Naive thymus-derived CD4-positive, alpha-beta T cell (primary cell): ENCODE measurements at places on chromosomes 16 and 17. TPM values are rescaled to one million over a fixed set of nuclear protein-coding genes. Genes with fewer than 3 reads are reported as not detected.

DNA sequence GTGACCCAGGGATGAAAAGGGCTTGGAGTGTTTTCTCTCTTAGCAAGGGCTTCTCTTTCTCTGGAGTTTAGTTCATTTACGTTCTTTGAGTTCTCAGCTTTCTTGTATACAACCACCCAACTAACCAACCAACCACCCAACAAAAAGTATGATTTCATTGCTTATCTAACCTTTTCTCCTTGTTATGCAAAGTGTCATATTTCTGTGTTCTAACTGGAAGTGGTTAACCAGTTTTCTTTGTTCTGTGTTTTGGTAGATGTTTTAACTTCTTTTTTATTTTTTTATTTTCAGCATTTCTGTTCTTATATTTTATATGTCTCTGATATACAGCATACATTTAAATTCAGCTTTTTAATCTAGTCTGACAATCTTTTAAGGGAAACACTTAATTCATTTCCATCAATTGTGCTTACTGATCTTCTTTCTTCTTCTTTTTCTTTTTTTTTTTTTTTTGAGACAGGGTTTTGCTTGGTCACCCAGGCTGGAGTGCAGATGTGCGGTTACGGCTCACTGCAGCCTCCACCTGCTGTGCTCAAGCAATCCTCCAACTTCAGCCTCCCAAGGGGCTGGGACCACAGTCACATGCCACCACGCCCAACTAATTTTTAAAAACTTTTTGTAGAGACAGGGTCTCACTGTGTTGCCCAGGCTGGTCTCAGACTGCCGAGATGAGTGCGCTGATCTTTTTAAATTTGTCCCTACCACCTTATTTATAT lies 29.6 kb downstream of the NLK start:
- no peak overlapping the region for H3K27ac ChIP-seq
- no peaks in the 10 kb centered on the region for H3K27me3 ChIP-seq
- H3K4me3 ChIP-seq, result no peak overlapping the region
- DNase-seq, result peak; percentile 60

Gene OTOA
- total RNA-seq, result not detected

DNA sequence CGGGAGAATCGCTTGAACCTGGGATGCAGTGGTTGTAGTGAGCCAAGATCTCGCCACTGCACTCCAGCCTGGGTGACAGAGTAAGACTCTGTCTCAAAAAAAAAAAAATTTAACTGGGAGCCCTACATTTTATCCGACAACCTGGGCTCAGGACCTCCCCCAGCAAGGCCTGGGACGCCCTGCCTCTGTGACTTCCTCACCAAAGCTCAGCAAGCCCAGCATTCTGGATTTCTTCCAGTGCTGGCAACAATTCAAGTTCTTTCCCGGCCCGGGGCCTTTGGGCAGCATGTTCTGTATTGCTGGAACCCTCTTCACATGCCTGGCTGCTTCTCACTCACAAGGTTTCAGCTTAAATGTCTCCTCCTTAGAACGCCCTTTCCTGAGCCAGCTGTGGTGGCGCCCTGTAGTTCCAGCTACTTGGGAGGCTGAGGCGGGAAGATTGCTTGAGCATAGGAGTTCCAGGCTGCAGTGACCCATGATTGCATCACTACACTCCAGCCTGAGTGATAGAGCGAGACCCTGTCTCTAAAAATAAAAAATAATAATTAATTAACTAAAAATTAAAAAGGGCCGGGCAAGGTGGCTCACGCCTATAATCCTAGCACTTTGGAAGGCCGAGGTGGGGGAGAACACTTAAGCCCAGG lies 15.9 kb upstream of the MEIOB start:
- no peak for DNase-seq
- no peaks in the 10 kb centered on the region for H3K36me3 ChIP-seq
- no peaks in the 10 kb centered on the region for H3K4me1 ChIP-seq
- no peak overlapping the region for H3K27ac ChIP-seq
- no peaks in the 10 kb centered on the region for H3K27me3 ChIP-seq

Gene LUC7L
- 148 TPM for total RNA-seq

Gene SLC4A1
- total RNA-seq, result 0.15 TPM

Gene OTOP2
- total RNA-seq, result not detected

GRCh38 chr17:78154903-78155811 lies 9.0 kb downstream of the C17orf99 start:
- no peak for DNase-seq
- H3K27ac ChIP-seq, result no peak overlapping the region
- H3K4me3 ChIP-seq, result no peak overlapping the region

- no peak overlapping the region for H3K27ac ChIP-seq
- H3K4me3 ChIP-seq, result no peak overlapping the region
- H3K27me3 ChIP-seq, result no peaks in the 10 kb centered on the region
- no peaks in the 10 kb centered on the region for H3K36me3 ChIP-seq
- DNase-seq, result no peak
These were observed 16.9 kb downstream of the PLCG2 start for GRCh38 chr16:81796035-81796434.

- H3K27me3 ChIP-seq, result no peaks in the 10 kb centered on the region
- no peak overlapping the region for H3K4me3 ChIP-seq
- H3K27ac ChIP-seq, result no peak overlapping the region
- H3K36me3 ChIP-seq, result no peaks in the 10 kb centered on the region
- peaks cover 54% of the 10 kb centered on the region for H3K4me1 ChIP-seq
These were observed 130.7 kb downstream of the PRKCA start for GRCh38 chr17:66432996-66433551.

Gene ACSM5
- not detected for total RNA-seq
